ENCODE measurements at places on chromosomes 16 and 17.
A peak's percentile ranks its signal among the peaks of the same experiment; 100 is the strongest.

GRCh38 chr17:6455321-6455705, 11.1 kb downstream of the PIMREG start:
- DNase-seq, result no peak

DNA sequence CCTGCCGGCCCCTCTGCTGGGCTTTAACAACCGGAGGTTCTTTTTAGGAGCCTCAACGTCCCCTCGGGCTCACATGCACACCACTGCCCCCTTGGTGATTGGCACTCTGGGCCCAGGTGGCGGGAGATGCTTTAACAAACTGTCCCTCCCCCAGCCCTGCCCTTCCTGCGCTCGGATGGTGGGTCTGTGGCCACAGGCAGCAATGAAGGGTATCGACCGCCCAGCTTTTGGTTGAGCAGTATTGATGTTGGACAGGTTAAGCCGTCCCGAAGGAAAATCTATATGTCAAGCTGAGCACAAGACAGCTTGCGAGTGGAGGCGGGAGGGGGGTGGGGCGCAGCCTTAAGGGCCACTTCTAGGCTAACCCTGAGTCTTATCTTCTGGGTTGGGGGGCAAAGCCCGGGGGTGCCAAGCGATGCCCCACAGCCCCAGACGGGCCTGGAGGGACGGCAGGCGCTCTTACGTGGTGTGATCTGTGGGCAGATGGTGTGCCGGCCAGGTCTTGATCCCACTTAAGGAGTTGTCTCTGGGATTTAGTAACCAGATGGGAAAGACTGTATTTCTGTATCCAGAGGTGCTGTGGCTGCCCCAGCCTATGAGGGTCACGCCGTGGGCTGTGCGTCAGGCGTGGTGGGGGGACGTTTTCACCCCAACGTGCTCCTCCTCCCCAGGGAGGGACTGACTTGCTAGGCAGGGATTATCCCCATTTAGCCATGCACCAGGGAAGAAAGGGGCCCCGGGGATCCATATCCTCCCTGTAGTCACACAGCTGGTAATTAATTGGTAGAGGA, 6.2 kb downstream of the GSE1 start:
- no peak for DNase-seq

DNA sequence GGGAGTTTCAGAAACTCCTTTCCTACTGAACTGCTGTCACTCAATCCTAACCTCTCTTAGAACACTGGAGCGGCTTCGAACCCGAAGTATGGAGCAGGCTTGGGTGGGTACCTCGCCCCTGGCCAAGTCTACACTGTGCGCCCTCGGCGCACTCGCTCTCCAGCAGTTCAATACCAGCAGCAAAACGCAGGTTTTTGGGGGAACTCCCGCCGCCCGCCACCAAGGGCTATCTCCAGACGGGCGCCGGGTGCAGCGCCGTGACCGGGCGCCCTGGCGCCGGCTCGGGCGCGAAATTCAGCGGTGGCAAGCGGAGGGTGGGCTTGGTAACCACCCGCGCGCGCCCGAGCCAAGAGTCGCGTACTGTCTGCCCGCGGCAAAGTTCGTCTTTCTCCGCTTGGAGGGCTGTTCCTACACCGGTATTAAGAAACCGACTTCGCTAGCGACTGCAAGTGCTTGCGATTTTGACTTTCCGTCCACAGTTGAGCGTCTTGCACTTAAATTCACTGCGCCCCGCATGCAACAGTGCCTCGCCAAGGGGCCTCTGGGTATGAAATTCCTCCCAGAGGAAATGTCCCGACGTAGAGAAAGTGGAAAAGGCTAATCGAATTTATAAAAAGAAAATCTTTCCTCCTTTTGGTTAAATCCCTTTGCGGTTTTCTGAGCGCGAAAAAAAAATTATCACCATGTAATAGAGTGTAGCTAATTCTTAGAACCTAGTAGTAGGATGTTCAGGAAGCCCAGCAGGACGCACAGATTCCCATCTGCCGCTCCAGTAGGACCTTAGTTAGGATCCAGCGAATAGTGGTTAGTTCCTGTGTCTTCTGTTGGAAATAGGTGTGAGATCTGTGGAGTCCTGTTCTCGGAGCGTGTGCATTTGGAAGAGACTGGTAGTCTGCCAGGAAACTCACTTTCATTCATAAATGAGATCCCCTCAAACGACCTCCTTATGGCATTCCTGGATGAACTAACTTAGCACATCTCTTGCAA, 5.0 kb upstream of the SALL1 start:
- no peak for DNase-seq

DNA sequence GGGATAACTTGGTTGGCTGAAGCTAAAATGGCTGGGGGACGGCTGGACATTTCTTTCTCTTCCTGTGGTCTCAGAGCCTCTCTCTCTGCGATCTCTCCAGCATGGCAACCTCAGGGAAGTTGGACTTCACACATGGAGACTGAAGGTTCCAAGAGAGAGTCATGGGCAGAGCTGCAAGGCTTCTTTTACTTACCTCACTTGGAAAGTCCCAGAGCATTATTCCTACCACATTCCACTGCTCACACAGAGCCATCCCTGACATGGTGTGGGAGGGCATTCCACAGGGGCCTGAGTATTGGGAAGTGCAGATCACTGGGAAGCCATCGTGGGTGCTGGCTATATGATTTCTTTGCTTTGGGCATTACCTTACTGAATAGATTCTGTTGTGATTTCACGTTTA, 9.8 kb upstream of the SLC6A2 start:
- no peak for DNase-seq

GRCh38 chr17:39026980-39027451, 59.8 kb upstream of the FBXO47 start:
- DNase-seq, result peak; percentile 74

DNA sequence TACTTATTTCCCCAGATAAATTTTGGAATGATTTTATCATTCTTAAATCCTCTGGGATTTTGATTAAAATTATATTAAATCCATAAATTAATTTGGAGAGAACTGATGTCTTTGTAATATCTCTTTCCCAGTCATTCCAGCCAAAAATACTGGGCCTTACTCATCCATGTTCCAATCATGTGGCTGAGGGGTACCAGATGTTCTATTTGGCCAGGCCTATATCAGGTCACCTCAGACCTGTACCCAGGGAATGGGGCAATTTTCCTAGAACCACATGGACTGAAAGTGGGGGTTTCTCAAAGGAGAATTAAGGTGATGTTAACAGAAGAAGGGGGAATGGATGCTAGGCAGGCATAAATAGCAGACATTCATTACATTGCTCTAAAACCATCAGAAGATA, 7.5 kb downstream of the SNTB2 start:
- no peak for DNase-seq

DNA sequence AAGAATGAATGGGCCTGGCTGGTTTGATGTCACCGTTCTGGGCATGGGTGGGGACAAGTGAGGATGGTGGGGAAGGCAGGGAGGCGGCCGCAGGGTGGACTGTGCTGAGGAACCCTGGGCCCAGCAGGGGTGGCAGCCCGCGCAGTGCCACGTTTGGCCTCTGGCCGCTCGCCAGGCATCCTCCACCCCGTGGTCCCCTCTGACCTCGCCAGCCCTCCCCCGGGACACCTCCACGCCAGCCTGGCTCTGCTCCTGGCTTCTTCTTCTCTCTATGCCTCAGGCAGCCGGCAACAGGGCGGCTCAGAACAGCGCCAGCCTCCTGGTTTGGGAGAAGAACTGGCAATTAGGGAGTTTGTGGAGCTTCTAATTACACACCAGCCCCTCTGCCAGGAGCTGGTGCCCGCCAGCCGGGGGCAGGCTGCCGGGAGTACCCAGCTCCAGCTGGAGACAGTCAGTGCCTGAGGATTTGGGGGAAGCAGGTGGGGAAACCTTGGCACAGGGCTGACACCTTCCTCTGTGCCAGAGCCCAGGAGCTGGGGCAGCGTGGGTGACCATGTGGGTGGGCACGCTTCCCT, 6.5 kb upstream of the SERPINF1 start:
- peak; percentile 75 for DNase-seq

GRCh38 chr16:24667244-24667764, 62.1 kb upstream of the TNRC6A start:
- DNase-seq, result no peak

GRCh38 chr17:12831839-12832238, 42.5 kb downstream of the ARHGAP44 start:
- no peak for DNase-seq

DNA sequence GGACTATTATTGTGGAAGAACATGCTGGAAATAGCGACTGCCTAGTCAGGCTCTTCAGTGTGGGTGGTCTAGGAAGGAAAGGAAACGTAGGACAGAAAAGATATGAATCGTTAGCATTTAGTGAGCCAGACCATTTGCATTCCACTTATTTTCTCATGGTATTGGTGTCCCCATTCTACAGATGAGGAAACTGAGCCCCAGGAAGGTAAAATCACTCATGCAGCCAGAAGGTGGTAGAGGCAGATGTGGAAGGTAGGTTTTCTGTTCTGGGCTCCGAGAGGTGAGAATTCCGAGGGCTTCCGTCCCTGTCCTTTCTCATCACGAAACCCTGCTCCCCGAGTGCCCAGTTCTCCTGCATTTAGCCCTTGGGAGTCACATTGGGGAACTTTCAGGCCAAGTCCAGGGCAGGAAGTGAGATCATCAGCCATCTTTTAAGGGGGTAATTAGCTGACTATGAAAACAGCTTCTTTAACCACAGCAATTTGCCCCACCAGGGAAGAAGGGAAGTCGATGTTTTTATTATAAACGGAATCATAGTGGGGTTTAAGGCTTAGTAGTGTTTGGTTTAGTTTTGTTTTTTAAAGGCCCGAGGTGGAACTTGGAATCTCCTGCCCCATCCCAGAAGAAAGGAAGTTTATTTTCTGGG, 110.7 kb upstream of the IRX3 start:
- DNase-seq, result no peak

GRCh38 chr16:23156946-23157460, 7.8 kb upstream of the USP31 start:
- no peak for DNase-seq

DNA sequence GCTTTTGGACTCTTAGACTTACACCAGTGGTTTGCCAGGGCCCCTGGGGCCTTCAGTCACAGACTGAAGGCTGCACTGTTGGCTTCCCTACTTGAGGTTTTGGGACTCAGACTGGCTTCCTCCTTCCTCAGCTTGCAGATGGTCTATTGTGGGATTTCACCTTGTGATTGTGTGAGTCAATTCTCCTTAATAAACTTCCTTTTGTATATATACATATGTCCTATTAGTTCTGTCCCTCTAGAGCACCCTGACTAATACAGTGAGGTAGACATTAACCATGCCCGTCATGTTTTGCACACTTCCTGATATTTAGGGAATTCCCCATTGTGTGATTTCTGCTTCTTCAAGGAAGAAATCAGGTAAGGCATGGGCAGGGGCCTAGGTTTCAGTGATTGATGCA, 147.8 kb upstream of the CA10 start:
- no peak for DNase-seq

- DNase-seq, result no peak
Measured at GRCh38 chr17:31431852-31432658, 40.6 kb downstream of the RAB11FIP4 start.

- DNase-seq, result peak; percentile 77
Measured at GRCh38 chr17:39618246-39618913, 8.4 kb upstream of the PPP1R1B start.

- no peak for DNase-seq
Measured at GRCh38 chr17:57145347-57145746, 60.3 kb downstream of the AKAP1 start.

- peak; percentile 59 for DNase-seq
Measured at GRCh38 chr17:17859909-17860765, 23.4 kb upstream of the SREBF1 start.

DNA sequence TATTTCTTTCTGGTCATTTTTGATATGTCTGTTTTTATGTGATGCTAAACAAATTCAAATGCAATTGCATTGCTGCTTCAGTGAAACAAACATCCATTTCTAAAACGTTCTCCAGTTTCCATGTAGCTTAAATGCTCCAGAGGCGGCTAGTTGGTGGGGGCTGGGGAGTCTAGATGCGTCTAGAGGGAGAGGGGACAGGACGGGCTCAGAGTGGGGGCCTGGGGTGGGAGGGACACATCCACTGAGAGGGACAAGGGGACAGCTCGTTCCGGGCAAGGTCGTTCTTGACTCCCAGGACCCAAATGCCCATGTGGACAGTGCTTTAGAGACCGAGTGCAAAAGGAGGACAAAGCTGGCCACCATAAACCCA, 102.3 kb downstream of the FOXL1 start:
- no peak for DNase-seq

DNA sequence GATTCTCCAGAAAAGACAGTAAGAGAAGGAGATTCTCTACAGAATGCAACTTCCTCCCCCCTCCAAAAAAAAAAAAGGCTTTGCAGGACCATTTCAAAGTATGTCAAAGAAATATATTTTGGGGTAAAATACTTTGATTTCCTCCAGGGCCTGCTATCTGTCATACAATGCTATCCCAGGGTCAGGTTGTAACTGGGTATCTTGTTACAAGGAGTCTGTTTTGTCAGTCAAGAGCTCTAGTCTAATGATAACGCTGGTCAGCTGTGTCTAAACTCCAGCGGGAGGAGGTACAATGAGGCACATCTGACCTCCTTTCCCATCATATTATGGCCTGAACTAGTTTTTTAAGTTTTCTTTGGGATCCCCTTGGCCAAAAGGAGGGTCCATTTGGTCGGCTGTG, 408.4 kb upstream of the CDH5 start:
- no peak for DNase-seq

- DNase-seq, result peak; percentile 61
Measured at GRCh38 chr16:47143677-47144558, at the start of gene NETO2. Gene NETO2, minus strand, starts transcription at chr16:47143945. Its CDS starts 333 bp downstream, at chr16:47143612.

- no peak for DNase-seq
Measured at GRCh38 chr17:49603720-49604119, 28.0 kb downstream of the NXPH3 start.

DNA sequence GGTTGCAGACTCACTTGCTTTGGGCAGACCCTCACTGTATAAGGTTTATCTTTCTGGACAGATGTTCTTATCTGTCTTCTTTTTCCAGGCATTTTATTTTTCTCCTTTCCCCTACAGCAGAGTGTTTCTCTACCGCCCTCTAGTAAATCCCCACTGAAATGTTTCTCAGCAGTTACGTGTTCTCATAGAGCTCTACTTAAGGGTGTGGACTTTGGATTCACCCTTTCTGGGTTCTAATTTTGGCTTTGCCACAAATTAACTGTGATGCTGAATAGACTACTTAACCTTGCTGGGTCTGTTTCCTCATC, 2.0 kb downstream of the ADAT1 start:
- DNase-seq, result peak; percentile 40

- DNase-seq, result peak; percentile 72
Measured at GRCh38 chr16:27628241-27628942, 78.4 kb downstream of the KATNIP start.

GRCh38 chr17:55694286-55694910, 28.3 kb downstream of the TMEM100 start:
- no peak for DNase-seq

DNA sequence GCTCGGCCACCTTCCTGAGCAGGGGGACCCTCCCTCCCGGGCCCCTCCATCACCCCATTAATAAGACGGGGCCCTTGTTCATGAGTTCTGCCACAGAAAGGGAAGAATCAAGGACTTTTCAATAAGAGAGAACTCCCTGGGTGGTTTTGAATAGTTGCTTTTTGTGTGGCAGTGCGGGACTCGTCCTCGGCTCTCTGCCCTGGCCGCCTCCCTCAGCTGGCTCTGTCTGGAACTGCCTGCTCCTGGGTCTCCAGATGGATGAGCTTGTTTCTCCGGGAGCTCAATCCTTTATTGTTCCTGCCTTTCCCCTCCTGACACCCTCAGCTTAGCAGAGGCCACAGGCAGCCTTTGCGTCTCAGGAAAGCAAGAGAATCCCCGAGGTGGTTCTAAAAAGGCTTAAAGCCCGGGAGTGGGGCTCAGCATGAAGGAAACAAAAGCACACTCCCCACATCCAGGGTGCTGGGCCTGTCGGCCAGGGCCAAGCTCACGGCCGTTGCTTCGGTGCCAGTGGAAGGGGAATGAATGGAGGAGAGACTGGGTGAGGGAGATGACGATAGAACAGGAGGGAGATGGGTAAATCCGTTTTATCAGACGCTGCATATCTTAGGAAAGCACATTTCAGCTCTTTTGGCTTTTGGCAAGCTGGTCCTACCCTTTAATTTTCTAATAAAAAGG, 60.2 kb downstream of the RAI1 start:
- peak; percentile 69 for DNase-seq
